Kidney (tissue), 22 donors: ENCODE measurements at places on chromosomes 12 and 14.
A peak's percentile ranks its signal among the peaks of the same experiment; 100 is the strongest.

GRCh38 chr14:50093496-50093895 lies 22.9 kb downstream of the VCPKMT start:
- no peak for DNase-seq

DNA sequence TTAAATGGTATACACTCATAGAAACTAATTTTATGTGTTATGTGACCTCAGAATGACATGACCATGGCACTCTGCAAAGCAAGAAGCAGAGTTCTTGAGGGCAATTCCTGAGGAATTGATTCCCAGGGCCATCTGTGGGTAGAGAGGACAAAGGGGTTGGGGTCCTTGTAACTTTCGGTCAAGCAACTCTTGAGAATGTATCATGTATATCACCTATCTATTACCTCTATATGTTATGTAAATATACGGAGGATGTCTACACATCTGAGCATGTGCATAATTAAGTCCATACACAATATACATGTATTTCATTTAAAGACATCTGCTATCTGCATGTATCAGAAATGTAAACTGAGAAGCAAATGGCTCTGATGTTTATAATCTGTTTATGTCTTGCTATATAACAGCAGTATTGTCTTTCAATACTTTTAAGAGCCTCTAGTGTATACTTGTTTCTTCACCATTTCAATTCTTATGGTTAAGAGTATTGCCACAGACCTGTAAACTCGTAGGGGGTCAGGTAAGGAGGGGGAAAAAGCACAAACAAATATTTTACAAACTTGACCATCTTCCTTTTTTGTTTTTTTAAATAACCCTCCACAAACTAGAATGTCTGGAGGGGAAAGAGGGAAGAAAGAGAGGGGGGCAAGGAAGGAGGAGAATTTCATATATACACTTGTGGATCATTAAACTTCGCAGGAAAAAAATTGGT lies 4.5 kb downstream of the FOXA1 start:
- no peak for DNase-seq

DNA sequence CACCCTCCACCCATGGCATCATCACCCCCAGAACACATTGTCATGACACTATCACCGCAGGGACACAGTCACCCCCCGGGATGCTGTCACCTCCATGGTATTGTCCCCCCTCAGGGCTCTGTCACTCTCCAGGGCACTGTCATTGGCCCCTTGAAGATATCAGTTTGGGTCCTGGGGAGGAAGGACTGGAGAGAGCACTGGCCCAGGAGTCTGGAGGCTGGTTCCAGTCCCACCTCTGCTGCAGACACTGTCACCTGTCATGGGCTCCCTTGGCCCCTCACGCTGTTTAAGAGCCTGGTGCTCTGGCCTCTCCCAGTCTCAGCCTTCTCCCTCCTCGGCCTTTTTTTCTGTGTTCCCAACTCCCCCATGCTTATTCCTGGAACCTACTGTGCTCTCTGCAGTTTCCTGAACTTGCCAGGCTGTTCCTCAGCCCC lies 31.9 kb downstream of the SERPINA3 start:
- DNase-seq: no peak

DNA sequence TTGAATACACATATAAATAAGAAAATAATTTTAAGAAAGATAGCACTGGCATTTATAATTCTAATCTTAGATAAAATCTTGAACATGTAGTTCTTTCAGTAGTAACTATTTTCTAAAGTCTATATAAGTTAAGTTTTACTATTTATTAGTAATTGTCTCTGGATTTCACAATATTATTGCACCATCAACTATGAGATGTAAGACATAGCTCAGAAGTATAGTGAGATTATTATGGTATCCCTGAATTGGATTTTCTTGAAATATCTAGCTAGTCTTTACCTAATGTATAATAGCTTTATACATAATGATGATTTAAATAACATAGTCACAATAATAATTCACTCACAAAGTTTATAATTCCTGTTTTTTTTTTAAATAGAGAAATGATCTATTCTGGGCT lies 6.7 kb downstream of the CLEC12A start:
- no peak for DNase-seq

- DNase-seq: no peak
Measured at GRCh38 chr12:3078086-3078820, 1.1 kb downstream of the TSPAN9 start.

DNA sequence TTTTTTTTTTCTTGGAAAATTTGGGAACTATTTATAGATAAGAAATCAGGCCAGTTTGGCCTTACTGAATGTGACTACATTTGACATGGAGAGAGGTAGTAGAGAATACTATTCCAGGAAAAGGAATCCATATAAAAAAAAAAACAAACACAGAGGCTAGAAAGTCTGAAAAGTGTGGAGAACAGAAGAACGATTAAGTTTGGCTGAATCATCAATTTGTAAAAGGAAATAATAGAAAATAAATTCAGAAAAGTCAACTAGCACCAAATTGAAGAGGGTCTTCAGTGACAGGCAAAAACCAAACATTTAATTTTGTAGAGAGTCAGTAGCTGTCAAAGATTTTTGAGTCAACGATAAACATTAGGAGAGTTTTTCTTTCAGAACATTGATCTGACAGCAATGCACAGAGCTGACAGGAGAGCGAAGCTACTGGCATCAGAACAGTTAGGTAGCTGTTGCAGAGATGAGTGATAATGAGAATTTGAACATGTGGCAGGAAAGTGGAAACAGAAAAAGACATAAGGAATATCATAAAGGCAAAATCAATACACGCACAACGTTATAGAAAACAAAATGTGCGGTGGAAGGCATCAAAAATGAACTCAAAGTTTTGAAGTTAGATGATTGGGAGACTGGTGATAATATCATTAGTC lies 241.2 kb downstream of the SOX5 start:
- no peak for DNase-seq

DNA sequence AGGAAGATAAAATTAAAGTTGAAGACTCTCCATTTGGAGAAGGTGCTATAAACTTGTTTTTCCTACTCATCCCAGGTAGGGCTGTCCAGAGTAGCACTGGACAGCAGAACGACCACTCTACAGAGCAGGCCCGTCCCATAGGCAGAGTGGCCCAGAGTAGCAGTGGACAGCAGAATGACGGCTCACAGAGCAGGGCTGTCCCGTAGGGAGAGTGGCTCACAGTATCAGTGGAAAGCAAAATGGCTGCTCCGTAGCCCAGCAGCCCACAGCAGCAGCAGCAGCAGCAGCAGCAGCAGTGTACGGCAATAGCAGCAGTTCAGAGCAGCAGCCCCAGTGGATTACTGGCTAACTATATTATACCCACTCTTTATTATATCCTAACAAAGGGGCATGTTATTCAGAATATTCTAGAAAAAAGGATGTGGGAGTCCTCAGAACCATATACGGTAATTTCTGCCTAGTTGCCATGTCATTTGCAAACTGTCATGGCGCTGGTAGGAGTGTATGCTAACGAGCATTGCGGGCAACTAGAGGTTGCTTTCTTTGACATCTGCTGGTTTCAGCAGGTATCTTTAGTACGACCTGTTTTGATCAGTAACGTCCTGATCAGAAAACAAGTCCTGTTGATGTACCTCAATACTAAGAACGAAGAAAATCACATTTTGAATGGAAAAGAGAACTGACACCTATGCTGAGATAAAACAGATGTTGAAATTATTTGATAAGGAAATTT lies 567.3 kb downstream of the SLC16A7 start:
- no peak for DNase-seq

DNA sequence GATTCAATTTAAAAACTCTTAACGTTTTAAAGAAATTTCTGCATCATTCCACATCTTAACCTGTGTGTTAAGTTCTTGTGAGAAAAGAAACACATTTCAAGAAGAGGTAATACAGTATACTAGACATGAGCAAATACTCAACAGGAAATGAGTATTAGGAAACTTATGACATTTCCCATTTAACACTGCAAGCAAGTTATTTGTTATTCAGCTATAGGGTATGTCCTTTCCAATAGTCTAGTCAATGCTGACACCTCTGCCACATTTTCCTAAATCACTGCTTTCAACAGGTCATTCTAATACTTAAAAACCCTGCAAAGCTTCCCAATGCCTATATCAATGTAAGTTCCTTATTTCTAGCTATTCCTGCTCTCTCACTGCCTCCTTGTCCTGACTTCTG lies 93.1 kb downstream of the DDHD1 start:
- no peak for DNase-seq

GRCh38 chr12:96522690-96523089 lies 33.3 kb downstream of the CFAP54 start:
- DNase-seq: no peak

DNA sequence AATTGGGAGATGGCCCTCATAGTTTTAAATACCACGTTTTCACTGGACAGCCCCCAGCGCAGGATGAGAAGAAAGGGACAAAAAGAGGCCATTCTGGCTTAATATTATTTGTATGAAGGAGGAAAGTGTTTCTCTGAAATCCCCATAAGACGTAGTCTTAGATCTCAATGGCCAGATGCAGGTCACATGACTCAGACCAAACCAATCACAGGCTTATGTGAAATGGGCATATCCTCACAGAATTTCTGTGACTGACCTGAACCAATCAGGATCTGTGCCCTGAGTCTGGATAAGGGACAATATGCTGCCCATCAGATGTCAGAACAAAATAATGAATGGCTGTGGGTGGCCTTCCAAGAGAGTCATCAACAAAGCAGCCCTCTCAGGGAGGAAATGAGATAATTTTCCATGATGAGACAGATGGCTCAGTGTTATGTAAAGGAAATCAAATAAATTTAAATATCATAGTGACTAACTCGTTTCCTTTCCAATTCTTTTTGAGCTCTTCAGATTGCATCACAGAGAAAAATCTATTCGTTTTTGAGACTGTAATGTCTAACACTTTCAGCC lies 1009.5 kb upstream of the TMEM132C start:
- DNase-seq: no peak

DNA sequence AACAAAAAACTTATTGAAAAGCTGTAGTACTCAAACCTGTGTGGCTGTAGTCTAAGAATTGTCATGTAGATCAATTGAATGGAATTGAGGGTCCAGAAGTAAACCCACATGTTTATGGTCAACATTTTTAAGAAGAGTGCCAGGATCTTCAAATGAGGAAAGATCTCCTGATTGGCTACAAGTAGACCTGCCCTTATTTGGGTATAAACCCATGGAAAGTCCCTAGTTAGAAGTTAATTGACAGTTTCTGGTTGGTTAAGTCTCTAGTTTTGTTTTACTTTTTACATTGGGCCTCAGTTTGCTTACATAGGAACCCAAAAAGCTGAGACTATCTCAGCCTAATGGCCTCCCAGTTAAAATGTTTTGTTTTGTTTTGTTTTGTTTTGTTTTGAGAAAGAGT lies 91.9 kb upstream of the RESF1 start:
- DNase-seq: no peak

DNA sequence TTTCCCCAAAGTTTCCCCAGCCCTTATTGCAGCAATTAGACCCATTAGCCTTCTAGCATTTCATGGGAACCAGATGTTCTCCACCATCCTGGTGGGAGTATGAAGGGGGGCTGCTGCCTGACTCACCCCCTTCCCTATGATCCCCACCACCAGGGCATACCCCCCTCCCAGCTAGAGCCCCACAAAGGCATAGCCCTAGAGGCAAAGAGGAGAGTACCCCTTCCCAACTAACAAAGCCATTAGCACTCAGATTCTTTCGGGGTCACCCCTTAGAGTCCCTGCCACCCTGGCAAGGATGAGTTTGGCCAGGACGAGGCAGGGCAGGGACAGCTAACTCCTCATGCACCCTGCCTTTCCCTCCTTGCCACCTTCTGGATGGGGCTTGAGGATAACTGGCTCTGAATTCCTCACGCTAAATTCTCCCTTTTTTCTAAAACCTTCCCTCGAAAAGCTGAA lies 9.2 kb downstream of the RARG start:
- DNase-seq: peak; percentile 47
